Activated CD8-positive, alpha-beta T cell treated with anti-CD3 and anti-CD28 coated beads, Interleukin-2, amount 10 ng/mL, durations not matched to agents 7 days and 5 days (primary cell): ENCODE measurements at places on chromosomes 12 and 14. TPM values are rescaled to one million over a fixed set of nuclear protein-coding genes. Genes with fewer than 3 reads are reported as not detected.

PDZRN4 gene
- not detected for total RNA-seq

PLEKHG7 gene
- not detected for total RNA-seq

SLC17A8 gene
- total RNA-seq: not detected

LRP1-AS gene
- total RNA-seq: not detected

DCAF11 gene
- 107 TPM for total RNA-seq

TPH2 gene
- not detected for total RNA-seq

RHEBL1 gene
- total RNA-seq: 9.9 TPM

ANKRD33 gene
- not detected for total RNA-seq

CARMIL3 gene
- total RNA-seq: 0.86 TPM

GPR162 gene
- total RNA-seq: 0.13 TPM

CAPZA3 gene
- not detected for total RNA-seq

NGB gene
- not detected for total RNA-seq

SINHCAF gene
- total RNA-seq: 81.9 TPM

ART4 gene
- not detected for total RNA-seq

DNA sequence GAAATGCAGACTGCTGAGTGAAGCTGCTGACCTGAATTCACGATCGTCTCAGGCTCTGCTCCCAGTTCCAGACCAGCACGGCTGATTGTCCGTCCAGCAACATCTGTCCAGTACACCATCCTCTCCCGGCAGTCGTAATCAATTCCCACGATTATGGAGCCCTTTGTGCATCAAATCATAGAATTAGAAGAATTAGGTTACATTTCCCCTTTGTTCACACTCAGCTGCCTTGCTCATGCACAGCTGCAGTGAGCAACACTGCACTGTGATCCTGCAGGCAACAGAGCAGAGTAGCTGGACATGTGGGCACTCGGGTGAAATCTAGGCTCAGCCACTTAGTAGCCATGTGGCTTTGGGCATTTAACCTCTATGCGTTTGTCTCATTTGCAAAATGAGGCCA, 22.2 kb downstream of the RTRAF start:
- no peak overlapping the region for H3K4me3 ChIP-seq
- peaks cover 34% of the 10 kb centered on the region for H3K36me3 ChIP-seq
- H3K27ac ChIP-seq: no peak overlapping the region
- peaks cover 7% of the 10 kb centered on the region for H3K27me3 ChIP-seq
- H3K4me1 ChIP-seq: no peaks in the 10 kb centered on the region

GRCh38 chr14:71203306-71203705, 296.0 kb downstream of the PCNX1 start:
- H3K36me3 ChIP-seq: no peaks in the 10 kb centered on the region
- H3K4me1 ChIP-seq: no peaks in the 10 kb centered on the region
- DNase-seq: no peak
- peaks cover 9% of the 10 kb centered on the region for H3K27me3 ChIP-seq
- H3K27ac ChIP-seq: no peak overlapping the region

DNA sequence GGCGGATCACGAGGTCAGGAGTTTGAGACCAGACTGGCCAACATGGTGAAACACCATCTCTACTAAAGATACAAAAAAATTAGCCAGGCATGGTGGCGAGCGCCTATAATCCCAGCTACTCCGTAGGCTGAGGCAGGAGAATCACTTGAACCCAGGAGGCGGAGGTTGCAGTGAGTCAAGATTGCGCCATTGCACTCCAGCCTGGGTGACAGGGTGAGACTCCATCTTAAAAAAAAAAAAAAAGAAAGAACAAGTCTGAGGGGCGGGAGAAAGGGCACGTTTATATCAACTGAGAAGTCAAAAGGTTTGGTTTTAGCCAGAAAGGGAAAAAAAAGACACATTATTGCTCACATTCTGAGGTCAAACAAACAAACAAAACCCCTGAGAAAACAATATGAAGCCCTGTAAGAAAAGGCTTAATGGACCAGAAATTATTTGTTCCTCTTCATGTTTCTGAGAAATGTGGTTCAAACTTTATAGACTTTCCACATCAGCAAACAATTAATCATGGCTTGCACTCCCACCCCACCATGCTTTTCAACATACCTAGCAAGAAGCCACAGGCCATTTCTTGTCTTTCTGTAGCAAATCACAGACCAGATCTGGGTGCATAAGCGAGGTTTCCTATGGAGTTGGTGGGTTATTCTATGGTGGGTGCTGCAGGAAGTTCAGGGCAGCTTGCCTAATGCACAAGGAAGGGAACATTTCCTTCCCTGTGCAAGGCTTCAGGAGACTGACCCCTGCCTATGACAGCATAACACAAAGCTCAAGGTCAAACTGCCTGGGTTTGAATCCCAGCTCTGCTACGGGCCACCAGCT, 80.1 kb downstream of the SSPN start:
- H3K27me3 ChIP-seq: peaks cover 4% of the 10 kb centered on the region
- H3K4me1 ChIP-seq: peaks cover 14% of the 10 kb centered on the region
- no peak for DNase-seq
- no peak overlapping the region for H3K4me3 ChIP-seq
- H3K27ac ChIP-seq: no peak overlapping the region

DNA sequence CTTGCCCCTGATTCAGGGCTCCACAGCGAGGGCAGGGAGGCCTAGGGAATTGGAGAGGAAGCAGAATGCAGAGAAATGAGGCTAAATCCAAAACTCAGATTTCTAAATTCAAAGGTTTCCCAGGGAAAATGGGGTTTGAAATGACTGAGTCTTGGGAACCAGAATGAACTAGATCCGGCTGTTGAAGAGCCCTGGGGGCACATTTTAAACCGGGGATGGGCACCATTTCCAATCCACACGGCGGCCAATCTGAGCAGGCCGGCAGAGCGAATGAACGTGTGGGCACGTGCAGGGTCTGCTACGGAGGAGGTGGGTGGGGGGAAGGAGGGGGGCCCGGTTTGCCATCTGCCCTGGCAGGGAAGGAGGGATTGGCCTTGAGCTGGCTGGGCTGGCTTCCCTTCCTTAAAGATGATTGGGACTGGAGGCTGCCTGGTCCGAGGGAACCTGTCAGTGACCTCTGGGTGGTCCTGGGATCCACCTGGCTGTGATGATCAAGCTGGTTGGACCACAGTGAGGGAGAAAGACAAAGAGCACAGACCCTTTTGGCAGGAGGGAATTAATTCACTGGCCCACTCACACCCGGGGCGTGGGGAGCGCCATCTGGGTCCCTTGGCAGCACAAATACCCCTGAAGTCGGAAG, 161.0 kb downstream of the RBM19 start:
- H3K4me3 ChIP-seq: no peak overlapping the region
- peaks cover 4% of the 10 kb centered on the region for H3K36me3 ChIP-seq
- DNase-seq: no peak

DNA sequence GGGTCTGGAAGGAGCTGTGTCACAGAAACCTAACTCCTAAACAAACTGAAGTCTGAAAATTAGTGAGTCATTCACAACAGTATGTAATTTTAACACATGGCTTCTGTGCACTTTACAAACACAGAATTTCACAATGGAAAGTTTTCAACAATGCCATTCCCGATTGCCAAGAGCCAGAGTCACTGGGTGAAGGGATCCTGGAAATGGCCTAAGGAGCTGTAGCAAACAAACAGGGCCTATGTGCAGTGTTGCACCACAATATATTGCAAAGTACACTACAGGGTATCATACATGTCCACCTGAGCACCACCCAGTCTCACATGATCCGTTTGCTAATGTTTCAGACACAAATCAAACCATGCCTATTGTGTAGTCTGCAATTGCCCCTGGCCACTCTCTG, 184.7 kb upstream of the OTX2 start:
- no peak overlapping the region for H3K27ac ChIP-seq
- H3K4me3 ChIP-seq: no peak overlapping the region
- H3K36me3 ChIP-seq: no peaks in the 10 kb centered on the region
- no peaks in the 10 kb centered on the region for H3K27me3 ChIP-seq

DNA sequence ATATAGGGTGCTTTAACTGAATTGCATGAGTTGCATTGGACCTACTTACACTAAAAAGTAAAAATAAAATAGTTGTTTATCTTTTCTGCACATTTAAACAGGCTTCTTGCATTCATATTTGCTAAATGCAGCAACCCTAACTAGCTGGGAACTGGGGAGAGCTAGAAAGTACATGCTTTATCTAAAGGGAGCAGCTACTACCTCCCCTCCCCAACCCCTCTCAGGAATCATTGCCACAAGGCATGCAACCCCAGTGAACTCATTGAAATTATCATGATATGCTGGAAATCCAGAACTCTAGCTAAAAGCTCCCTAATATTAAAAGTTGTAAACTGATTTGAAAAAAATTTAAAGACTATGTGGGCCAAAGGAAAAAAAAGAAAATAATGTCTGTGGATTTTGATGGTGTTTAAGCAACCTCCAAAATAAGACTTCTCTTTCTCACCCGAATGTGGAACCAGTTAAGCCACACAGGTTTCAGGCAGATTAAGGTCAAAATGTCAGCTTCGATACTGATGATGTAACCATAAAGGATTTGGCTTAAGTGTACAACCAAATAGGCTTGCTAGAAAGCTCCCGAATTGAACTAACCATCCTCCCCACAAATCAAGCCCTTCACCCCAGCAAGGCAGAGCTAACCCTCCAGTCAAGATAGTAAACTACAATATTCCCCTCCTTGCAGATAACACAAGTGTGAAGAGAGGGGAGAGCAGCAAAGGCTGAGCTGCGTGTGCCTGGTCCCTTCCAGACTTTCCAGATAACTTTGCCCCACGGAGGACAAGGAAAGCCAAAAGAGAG, 13.8 kb upstream of the POC1B start:
- H3K4me1 ChIP-seq: peaks cover 4% of the 10 kb centered on the region
- no peaks in the 10 kb centered on the region for H3K36me3 ChIP-seq
- no peak overlapping the region for H3K4me3 ChIP-seq

GRCh38 chr12:50620109-50620977, 115.6 kb downstream of the DIP2B start:
- peaks cover 4% of the 10 kb centered on the region for H3K36me3 ChIP-seq
- peaks cover 42% of the 10 kb centered on the region for H3K4me1 ChIP-seq
- H3K27ac ChIP-seq: no peak overlapping the region

DNA sequence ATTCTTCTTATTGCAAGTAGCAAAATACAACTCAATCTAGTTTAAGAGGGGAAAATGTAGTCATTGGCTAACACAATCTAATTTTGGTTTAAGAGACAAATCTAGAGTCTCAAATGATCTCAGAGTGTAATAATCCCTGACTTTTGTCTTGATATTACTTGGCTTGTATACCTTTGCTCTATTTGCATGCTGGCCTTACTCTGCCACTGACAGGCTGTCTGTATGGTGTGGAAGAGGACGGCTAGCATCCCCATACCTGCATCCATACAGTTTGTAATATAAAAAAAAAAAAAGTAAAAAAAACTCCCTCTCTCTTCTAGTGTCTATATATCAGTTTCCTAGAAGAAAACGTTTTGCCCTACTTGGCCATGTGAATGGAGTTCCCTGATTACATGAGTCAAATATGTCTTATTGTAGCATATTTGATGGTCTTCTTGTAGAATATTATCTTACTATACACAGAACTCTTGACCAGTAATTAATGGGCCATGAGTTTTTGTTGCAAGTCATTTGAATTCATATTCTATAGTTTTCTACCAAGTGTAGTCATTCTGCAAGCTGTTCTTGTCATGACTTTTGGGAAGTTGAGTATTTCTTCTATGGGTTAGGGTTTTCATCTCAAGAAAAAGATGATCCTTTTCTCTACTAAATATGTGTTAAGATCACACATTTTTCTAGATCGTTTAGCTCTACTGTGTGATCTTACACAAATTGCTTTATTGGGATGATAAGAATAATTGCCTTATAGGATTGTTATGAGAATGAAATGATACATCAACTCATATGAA, 8.2 kb downstream of the HIF1A start:
- peaks cover 83% of the 10 kb centered on the region for H3K4me1 ChIP-seq
- no peak for DNase-seq
- H3K36me3 ChIP-seq: peaks cover 28% of the 10 kb centered on the region
- no peak overlapping the region for H3K4me3 ChIP-seq
- H3K27ac ChIP-seq: no peak overlapping the region

GRCh38 chr12:85632390-85632789, 203.8 kb downstream of the RASSF9 start:
- no peak overlapping the region for H3K27ac ChIP-seq
- no peaks in the 10 kb centered on the region for H3K27me3 ChIP-seq
- H3K4me3 ChIP-seq: no peak overlapping the region
- no peaks in the 10 kb centered on the region for H3K36me3 ChIP-seq
- no peak for DNase-seq

DNA sequence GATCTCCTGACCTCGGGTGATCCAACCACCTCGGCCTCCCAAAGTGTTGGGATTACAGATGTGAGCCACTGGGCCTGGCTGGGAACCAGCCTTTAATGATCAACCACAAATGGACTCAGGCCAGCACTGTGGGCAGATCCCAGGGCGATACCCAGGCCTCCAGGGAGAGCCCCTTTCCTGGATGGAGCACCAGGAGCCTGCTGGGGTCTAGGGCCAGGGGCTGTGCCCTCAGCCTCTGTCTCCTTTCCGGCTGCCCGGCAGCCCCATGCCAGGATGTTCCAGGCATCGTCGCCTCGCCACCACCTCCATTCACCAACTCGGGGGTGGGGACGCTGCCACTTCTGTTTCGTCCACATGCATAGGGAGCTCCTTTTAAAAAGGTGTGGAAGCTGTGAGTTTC, 2.3 kb downstream of the ADGRD1 start:
- no peak overlapping the region for H3K4me3 ChIP-seq
- H3K27me3 ChIP-seq: peaks cover 27% of the 10 kb centered on the region
- no peaks in the 10 kb centered on the region for H3K4me1 ChIP-seq
- H3K27ac ChIP-seq: no peak overlapping the region
- H3K36me3 ChIP-seq: no peaks in the 10 kb centered on the region

- no peak for DNase-seq
- no peaks in the 10 kb centered on the region for H3K4me1 ChIP-seq
- no peaks in the 10 kb centered on the region for H3K36me3 ChIP-seq
- H3K27me3 ChIP-seq: no peaks in the 10 kb centered on the region
- H3K27ac ChIP-seq: no peak overlapping the region
Measured at GRCh38 chr14:80260645-80261044, 49.3 kb upstream of the DIO2 start.

DNA sequence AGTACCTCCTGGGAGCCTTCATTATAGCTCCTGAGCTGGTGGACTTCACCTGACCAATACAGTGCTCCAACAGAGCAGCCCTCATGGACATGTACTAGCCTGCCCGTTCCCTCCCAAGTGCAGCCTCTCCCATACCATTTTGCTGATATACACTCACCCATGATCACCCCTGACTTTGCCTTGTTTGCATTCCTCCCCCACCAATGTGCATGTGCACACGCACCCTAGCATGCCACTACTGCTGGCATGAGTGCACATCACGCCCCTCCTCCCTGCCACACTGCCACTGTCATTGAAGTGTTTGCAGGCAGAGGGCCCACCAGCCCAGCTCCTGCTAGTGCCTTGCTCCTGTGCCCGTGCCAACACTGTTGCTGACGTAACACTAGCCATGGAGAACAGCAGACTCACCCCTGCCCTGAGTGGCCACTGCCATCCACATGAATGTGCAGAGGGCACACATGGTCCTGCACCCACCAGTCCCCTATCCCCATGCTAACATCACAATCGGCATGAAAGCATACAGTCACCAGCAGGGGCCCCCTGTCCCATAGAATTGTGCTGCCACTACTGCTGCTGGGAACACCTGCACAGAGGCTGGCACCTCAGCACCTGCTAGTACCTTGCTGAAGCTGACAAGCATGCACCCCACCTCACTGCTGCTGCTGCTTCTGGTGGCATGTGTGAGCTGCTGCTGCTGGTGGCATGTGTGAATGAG, 110.3 kb downstream of the SINHCAF start:
- no peak for DNase-seq
- H3K4me1 ChIP-seq: no peaks in the 10 kb centered on the region
- no peak overlapping the region for H3K4me3 ChIP-seq
- H3K27me3 ChIP-seq: peaks cover 4% of the 10 kb centered on the region
